Vagina (tissue), 2 donors: ENCODE measurements at places on chromosomes 3 and 15.

GRCh38 chr3:112619295-112619694, 21.6 kb downstream of the CCDC80 start:
- no peak for DNase-seq
- H3K27me3 ChIP-seq, result no peaks in the 10 kb centered on the region
- H3K4me1 ChIP-seq, result peaks cover 6% of the 10 kb centered on the region
- H3K4me3 ChIP-seq, result no peak overlapping the region
- H3K36me3 ChIP-seq, result peaks cover 32% of the 10 kb centered on the region

DNA sequence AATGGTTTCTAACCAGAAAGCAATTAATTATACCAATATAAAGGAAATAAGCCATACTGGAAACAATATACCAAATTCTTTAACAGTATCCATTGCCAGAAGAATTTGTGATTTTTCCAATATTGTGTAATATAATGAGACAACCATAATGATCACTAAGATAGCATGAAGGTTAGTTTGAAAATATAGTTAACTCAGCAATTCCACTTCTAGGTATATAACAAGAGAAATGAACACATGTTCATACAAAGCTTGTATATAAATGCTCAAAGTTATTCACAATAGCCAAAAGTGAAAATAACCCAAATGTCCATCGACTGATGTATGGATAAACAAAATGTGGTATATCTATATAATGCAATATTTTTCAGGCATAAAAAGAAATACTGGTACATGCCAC, 369.1 kb downstream of the TBC1D5 start:
- no peaks in the 10 kb centered on the region for H3K4me1 ChIP-seq
- no peaks in the 10 kb centered on the region for H3K27me3 ChIP-seq
- H3K4me3 ChIP-seq, result no peak overlapping the region
- no peak for DNase-seq
- no peak overlapping the region for H3K27ac ChIP-seq
- no peaks in the 10 kb centered on the region for H3K36me3 ChIP-seq

- H3K36me3 ChIP-seq, result no peaks in the 10 kb centered on the region
- H3K4me3 ChIP-seq, result no peak overlapping the region
- no peaks in the 10 kb centered on the region for H3K4me1 ChIP-seq
- DNase-seq, result no peak
- H3K27me3 ChIP-seq, result no peaks in the 10 kb centered on the region
- H3K27ac ChIP-seq, result no peak overlapping the region
Observed at GRCh38 chr3:110900576-110900975, 171.0 kb upstream of the NECTIN3 start.

DNA sequence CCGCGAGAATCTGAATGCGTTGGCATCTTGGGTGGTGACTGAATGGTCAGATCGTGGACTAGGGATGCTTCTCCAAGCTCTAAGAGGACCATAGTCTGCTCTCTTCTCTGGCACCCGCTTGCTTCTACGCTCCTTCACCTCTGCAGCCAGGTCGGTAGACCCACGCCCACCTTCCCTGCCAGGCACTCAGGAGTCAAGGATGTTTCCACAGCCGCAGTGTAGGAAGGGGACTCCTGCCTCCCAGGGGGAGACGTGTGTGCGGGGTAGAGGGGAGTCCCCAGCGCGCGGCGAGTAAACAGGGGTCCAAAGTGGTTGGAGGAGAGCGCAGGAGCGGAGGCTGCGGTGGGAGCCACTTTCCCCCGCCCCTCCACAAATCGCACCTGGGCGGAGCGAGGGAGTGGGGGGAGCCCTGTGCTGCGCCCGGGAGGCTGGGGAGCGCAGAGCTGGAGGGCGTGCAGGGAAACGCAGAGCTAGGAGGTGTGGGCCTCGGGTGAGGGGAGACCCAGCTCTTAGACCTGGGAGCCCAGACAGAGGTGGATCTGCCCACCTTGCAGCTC, 1.7 kb downstream of the LRRC3B start:
- DNase-seq, result no peak
- H3K27me3 ChIP-seq, result no peaks in the 10 kb centered on the region
- H3K4me3 ChIP-seq, result no peak overlapping the region
- no peaks in the 10 kb centered on the region for H3K36me3 ChIP-seq
- peaks cover 8% of the 10 kb centered on the region for H3K4me1 ChIP-seq

DNA sequence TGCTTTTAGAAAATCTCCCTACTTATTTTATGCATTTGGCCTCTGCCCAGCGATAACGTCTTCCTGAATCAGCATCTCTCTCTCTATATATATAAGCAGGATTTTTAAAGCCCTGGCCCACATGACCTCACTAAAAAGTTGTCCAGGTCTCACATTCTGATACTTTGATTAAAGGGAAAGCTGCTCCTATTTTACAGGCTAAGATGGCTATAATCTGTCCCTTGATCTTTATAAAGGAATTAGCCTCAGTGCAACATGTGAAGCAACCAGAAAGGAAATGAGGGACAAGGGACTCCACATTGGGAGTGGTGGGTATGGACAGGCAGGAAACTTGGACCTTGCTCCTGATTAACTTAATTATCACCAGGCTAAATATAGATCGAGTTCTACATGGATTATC, 25.6 kb upstream of the MUC13 start:
- no peaks in the 10 kb centered on the region for H3K27me3 ChIP-seq
- no peak for DNase-seq
- no peaks in the 10 kb centered on the region for H3K36me3 ChIP-seq
